ENCODE measurements at places on chromosomes 7 and 10.

DNA sequence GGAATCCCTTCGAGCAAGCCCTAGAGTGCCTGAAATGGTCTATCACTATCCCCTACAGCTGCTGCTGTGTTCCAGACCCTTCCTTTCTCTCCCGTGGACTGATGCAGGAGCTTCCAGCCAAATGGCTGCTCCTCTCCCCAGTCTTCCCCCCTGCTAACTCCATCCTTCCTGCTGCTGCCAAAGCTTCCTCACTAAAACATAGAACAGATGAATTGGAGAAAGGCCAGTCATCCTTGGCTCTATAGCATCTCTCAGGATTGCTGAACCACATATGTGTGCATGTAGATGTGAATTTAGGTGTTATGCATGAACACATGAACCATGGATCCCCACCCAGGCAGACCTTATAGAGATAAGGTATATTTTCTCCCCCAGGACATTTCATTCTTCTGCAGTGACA is 60.7 kb downstream of the GPR26 start:
- DNase-seq: no peak

DNA sequence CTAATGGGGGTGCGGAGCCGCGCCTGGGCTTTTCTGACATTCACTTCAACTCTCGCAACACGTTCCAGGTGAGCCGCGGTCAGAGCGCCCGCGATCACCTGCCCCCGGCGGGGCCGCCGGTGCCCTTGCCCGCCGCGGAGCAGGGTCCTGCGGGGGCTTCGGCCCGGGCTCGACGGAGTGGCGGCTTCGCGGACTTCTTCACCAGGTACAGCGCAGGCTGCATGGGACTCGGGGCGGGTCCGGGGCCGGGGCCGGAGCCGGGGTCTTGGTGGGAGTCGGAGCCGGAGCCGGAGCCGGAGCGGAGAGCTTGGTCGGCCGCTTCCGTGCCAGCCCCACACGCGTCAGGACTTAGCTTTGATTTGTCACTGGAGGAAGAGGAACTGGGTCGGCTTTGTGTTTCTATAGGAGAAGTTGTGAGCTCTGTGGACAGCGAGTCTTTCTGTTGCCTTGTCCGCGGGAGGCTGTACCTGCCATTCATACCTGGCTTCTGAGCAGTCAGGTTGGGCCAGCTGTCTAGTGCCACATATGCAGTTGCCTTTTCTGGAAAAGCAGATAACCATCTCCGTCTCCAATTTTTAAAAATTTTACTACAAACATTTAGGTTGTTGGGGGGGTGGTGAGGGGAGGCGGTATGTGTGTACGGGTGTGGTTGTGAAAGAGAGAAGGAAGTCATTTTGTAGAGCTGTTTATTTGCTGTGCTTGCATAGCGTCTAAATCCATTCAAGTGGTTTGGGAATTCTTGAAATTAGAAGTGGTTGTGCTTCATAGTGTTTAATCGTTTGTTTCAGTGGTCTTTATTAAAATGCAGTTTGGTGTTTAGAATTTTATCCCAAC is 1.3 kb downstream of the TBC1D12 start:
- DNase-seq: peak; percentile 17

DNA sequence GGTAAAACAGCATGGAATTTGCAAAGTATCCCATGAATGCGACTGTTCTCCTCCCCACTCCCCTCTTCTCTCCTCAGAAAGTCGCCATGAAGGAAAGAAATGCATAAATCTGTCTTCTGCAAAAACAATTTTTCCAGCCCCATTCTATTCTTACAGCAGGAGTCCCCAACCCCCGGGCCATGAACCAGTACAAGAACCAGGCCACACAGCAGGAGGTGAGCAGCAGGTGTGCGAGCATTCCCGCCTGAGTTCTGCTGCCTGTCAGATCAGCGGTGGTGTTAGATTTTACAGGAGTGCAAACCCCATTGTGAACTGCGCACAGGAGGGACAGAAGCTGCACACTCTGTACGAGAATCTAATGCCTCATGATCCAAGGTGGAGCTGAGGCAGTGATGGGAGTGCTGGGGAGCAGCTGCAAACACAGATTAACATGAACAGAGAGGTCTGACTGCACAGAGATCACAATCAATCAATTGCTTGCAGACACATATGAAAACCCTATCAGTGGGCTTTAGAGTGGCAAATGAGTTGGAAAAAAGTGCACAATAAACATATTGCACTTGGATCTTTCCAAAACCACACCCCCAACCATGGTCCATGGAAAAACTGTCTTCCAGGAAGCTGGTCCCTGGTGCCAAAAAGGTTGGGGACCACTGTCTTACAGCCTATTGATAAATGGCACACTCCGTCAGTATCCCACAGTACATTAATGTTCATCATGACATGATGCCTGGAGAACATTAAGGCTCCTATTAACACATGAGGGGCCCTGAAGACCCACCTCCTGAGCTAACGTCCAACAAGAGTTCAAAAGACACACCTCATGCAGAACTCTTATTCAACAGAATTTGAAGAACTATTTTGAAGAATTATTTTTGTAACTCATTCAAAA is 205.0 kb downstream of the PTPRN2 start:
- no peak for DNase-seq

DNA sequence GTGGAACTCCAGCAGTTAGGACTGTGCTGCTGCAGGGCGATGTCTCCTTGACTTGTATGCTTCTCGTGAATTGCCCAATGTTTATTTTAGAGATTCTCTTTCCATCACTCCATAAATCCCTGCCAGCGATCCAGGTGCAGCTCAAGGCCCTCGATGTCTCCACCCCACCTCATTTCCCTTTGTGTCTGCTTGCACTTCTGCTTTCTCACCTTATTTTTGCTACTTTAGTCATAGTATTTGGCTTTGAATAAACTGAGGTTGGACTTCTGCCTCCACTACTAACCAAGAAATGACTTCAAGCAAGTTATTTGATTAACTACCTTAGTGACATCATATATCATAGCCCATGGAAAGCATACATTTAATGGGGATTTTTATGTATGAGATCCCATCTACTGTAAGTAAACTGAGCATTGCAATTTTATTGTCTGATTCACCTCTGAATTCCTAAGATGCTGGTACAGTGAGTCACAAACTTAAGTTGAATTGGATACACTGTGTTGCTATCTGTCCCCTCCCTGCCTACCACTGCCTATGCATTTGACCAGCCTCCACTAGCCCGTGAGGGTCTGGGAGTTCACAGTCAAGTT is 255.8 kb downstream of the ABCA13 start:
- peak; percentile 5 for DNase-seq

- no peak for DNase-seq
Observed at GRCh38 chr7:91414734-91415133, 150.5 kb downstream of the FZD1 start.

DNA sequence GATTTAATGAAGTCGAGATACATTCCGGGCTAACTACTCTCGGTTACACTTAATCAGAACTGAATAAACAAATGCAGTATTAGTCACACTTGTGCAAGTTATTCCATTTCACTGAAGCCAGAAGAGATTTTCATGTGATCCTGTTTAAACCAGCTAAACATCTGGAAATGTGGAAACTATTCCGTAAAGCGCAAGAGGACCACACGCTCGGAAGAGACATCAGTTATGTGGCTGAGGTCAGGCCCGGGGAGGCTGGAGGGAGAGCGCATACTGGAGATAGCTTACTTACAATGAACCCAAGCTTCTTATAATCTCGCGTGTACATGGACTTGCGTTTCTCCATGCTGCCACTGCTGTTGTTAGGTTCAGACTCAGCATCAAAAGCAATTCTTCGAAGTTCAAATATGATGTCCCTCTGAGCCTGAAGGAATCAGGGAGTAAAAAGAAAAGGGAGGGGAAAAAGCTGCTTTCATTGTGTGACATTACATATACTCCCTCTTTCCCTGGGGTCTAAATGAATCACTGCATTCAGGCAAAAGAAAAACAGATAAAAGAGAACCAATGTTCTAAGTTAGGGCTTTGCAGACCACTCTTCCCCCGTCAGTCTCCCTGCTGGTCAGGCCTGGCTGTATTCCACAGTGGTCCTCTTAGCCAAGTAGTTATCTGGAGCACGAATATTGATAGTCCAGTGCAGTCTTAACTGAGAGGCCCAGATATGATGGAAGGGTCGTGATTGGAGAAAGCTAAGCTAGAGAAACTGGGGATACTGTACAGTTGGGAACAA is 237.4 kb downstream of the ELMO1 start:
- no peak for DNase-seq

All from NCI-H1092 (cell line).